ENCODE measurements at places on chromosomes 5 and 9. TPM values are rescaled to one million over a fixed set of nuclear protein-coding genes. Genes with fewer than 3 reads are reported as not detected.

DNA sequence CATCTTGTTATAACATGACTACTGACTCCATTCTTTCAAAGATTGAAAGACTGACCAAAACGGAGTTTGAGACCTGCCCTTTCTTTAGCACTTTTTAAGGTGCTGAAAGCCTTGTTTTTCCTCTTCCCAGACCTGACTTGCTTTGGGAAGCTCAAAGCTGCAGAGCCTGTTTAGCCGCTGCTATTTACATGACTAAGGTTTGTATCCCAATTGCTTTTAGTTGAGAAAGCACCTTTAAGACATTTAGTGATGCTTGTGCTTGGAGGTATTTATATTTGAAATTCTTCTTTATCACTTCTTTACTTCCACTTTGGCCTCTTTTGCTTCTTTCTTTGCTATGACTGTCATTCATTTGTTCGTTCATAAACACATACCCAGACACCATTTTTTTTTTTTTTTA is 182.6 kb upstream of the ELL2 start:
- no peak for DNase-seq

- DNase-seq: no peak
Observed at GRCh38 chr5:135735831-135736230, 98.6 kb upstream of the SLC25A48 start.

- no peak for DNase-seq
Observed at GRCh38 chr9:131798246-131798645, 58.4 kb upstream of the RAPGEF1 start.

DNA sequence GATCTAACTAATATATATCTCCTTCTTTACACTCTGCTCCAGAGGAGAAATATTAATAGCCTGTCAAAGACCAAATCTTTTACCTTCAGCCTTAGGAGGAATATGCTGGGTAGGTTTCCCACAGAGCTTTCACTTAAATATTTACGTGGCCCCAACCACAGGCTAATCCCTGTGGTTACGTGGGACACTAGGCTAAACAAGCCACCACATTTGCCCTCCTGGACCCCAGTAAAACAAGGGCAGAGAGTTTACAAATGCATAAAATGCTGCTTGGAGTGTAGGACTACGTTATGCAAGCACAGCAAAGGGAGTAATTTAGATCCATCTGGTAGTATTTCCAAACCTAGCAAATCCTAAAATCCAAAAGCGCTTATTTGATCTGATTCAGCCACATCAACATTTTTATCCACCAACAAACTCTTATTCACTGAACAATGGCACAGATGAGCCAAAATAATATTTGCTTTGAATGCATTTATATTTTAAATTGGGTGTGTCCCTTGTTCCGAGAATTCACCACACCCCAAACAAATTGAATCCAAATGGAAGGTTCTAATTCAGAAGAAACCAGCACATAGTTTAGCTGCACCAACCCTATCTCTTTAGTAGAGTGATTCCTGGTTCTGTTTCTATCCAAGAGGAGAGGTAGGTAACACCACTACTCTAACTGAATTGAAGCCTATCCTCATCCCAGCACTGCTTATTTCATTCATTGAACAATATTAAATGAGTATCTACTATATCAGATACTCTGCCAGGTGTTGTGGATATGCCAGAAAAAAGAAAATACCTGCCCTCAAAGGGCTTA is 179.0 kb downstream of the TSSK1B start:
- no peak for DNase-seq

PCDHGA7 gene
- not detected for total RNA-seq

GRCh38 chr5:83777856-83778255 is 57.2 kb upstream of the HAPLN1 start:
- no peak for DNase-seq
